ENCODE measurements at places on chromosomes 6 and 20.
A peak's percentile ranks its signal among the peaks of the same experiment; 100 is the strongest.

DNA sequence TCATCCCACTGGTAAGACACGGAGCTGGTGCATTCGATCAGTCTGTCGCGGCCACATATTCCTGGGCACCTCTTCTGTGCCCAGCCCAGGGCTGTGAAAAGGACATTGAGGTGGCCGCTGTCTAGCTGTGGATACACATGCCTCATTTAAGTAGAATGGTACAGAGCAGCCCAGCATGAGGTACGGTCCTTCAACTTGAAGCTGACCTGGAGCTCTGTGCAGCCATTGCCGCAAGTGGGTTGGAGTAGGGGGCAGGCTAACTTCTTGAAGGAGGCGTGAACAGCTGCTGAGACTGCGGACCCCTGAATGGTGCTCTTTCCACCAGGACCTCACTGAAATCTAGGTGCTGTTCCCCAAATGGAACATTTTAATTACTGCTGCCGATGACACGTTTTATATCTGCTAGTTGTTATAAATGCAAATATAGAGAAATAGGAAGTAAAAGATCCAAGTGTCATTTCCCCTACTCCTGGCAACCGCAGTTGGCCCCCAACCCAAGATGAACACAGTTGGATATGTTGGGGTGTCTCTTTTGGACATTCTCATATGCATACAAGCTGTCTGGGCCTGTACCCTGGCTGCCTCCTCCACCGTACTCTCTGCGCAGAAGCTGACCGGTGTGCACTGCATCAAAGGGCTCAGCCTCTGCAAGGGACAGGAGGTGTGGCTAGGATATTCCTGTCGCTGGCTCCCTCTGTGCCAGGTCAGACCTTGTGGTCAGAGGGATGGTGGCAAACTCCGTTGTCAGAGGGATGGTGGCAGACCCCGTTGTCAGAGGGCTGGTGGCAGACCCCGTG is 86.1 kb downstream of the CDC5L start:
- no peak for DNase-seq

GRCh38 chr6:166430269-166430668 is 47.5 kb upstream of the MPC1 start:
- no peak for DNase-seq

DNA sequence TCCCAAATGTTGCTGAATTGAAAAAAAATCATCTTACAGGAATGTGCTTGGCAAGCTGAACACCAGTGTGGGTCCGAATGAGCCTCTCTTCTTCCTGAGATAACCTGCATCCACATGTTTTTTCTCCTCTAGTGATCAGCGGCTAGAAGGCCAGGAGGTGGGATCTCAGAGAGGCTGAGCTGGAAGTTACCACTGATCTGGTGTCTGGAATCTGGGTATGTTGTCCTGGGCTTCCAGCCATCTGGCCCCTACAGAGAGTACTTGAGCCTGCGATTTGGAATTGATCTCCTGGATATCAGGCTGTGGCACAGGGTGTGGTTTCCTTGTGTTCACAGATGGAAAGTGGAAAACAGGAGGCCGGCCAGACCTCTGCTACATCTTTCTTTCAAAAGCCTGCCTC is 35.9 kb downstream of the SULF2 start:
- no peak for DNase-seq

DNA sequence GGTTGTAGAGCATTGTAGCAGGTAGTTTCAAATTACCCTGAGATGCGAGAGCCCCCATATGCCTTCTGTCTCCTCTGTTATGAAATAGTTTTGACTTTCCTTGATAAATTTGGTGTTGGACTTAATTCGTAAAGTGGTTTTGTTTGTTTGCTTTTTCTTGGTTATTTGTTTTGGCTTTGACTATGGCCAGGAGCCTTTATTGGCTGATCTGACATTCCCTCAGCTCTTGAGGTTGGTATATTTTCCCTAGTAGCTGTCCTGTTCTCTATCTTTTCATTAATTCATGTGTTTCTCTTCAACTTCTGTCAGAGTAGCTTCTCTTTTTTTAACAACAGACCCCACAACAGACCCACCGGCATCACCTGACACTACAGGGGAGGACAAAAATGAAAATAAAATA is 457.4 kb upstream of the MANEA start:
- DNase-seq, result no peak

- peak; percentile 31 for DNase-seq
These were observed 25.8 kb downstream of the BHLHE23 start for GRCh38 chr20:62980970-62981369.

GRCh38 chr6:41622206-41622988 is 15.9 kb upstream of the MDFI start:
- no peak for DNase-seq

GRCh38 chr20:21048841-21049273 is 57.3 kb downstream of the LINC00237 start:
- DNase-seq, result peak; percentile 20

- no peak for DNase-seq
These were observed 34.7 kb upstream of the FAM8A1 start for GRCh38 chr6:17565399-17565798.

DNA sequence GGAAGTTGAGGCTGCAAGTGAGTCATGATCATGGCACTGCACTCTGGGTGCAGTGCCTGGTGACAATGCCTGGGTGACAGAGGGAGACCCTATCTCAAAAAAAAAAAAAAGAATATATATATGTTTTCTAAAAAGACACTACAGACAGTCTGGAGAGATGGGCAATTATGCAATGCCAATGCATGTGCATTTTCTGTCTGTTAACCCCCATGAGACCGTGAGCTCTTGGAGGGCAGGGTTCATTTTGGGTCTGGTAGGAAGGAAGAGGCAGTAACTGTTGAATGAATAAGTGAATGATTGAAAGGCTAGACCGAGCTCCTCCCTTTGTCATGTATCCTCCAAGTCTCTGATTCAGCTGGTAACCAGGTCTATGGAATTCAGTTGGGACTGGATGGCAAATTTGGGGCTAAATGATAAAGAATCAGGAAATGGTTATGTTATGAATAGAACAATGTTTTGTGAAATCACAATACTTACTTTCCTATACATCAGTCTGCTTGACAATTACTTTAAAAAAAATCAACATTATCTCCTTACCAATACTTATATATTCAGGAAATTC is 5.6 kb upstream of the BLCAP start:
- DNase-seq, result no peak

DNA sequence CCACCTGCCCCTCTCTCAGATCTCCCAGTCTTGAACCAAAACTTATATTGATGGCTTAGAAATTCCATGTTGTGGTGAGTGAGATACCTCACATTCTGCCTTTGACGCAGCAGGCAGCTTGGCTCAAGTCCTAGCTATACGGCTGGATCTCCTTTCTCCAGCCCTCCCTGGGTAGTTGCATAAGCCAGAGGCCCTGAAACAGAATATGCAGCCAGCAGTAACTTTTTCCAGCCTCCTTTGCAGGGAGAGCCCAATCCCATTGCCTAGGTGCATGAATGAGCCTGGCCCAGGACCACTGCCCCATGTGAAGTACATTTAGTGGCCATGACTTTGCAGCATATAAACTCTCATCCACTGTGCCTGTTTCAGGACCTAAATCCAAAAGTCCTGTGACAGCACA is 202.2 kb upstream of the CDYL start:
- peak; percentile 13 for DNase-seq

GRCh38 chr6:13116155-13116554 is 212.2 kb downstream of the TBC1D7 start:
- DNase-seq, result no peak

DNA sequence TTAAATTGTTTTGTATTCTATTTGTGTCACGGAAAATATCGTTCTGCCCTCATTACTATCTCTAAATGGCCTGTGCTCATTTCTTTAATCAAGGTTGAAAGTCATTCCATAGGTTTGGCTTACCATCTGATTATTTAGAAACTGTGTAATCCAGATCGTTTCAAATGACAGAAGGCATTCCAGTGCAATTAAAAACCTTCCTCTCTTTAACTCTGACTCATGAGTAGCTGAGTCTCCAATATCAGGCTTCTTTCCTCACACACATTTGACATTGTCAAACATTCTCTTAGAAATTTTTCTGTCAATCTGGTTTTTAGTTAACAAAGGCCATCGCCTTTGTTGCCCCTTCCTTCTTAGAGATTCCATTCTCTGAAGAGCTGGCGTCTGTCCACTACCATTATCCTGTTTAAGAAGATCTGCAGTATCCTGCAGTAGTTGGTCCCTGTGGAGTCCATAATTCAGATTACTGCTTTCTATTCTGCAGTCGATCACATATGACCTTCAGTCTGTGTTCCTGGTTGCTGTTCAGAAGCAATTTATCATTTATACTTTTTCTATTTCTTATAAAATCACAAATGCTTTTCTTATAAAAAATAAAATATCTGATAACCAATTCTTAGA is 3.9 kb upstream of the TRDN start:
- DNase-seq, result no peak

GRCh38 chr6:112243861-112244827 is 10.2 kb downstream of the LAMA4 start:
- no peak for DNase-seq

- no peak for DNase-seq
These were observed 19.1 kb upstream of the BNIP5 start for GRCh38 chr6:36355819-36356218.

DNA sequence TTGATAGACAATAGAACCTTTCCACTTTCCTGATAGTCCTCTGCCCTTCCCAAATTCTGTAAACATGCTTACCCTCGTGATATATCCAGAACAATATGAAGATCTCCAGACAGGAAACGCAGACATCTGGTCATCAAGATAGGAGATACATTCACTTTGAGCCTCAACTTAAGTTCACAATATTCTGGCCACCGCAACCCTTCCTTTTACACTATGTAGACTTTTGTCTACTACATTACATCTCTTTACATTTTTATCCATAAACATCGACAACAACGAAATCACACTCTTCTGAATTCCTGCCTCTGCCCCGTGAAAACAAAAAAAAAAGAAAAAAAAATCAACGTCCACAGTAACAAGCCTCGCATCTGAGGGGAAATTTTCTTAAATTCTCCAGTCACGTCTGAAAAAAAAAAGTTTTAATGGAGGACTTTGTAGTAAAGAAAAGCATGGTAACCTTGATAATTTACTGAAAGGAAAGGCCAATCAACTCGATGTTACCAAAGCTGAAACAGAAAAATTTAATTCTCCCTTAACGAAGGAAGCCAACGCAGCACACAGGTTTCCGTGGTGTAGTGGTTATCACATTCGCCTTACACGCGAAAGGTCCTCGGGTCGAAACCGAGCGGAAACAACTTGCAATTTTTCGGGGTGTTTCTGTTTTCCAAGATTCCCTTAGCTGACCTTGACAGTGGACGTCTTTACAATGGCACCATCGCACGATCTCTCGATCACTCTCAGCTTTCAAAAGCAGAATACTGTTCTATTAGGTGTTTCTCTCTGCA is 21.8 kb downstream of the POM121L2 start:
- no peak for DNase-seq

GRCh38 chr6:165571068-165571682 is 91.9 kb downstream of the PDE10A start:
- DNase-seq, result peak; percentile 7

- peak; percentile 89 for DNase-seq
These were observed 28.5 kb upstream of the DTNBP1 start for GRCh38 chr6:15691250-15691869.

DNA sequence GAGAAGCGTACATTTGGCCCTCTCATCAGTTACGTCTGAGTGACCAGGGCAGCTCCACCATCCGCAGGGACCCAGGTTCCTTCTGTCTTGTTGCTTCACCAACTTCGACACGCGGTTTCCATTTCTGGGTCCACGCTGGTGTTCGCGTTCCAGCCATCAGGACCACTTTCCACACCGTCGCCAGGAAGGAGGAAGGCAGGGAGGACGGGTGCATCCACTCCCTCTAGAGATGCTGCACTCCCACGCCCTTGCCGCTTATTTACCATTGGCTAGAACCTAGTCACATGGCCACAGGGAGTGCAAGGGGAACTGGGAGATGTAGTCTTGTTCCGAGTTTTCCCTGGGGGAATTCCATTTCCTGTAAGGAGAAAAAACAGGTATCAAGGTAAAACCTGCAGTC is 33.2 kb upstream of the SNX9 start:
- DNase-seq, result no peak

- peak; percentile 68 for DNase-seq
These were observed 42.1 kb upstream of the BTN3A2 start for GRCh38 chr6:26322645-26323482.

DNA sequence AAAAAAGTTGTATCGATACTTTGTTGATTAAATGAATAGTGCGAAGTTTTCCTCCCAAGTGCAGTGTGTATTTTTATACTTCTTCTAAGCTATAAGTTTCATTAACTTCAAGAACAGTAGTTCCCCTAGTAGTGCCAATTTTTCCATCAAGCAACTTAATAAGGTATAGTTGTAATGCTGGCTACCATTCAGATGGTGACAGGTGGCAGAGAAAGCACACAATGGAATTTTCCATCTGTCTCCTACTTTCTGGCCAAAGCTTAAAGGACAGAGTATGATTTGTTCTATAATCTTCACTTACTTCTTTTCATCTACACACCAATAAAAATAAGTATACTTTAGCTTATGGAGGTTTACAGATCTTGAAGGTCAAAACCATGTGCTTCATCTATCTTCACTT is 431.1 kb downstream of the NKAIN2 start:
- no peak for DNase-seq

- no peak for DNase-seq
These were observed 392.5 kb downstream of the FRK start for GRCh38 chr6:115668211-115668610.

DNA sequence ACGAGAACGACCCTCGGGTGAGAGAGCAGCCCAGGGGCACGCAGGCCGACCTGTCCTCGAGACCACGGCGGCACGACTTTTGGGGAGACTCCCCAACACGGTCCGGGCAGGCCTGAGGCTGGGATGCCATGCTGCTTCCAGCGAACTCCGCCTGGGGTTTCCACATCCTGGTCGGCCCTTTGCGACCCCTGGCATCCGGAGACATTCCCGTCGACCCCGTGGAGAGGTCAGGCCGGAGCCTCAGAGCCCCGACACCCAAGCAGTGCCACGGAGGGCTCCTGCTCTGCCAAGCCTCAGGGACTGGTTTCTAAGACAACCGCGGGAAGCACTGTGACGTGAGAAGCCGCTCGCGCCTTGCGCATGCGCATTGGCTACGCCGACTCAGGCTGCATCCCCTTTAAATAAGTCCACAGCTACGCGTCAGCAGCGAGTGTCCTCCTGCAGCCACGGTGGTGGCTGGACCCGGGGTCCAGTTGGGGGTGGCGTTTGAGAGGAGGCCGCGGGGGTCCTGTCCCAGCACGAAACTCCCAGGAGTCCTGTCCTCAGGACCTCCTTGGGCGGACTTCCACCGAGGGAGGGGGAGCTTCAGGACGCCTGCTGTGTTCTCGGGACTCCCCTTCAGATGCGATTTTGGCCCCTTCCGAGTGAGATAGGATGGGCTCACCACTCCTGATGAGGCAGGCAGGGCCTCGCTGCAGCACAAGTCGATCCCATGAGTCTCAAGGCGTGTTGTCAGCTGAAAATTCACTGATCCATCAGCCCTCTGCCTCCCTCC is 1089.3 kb upstream of the DEFB115 start:
- no peak for DNase-seq

DNA sequence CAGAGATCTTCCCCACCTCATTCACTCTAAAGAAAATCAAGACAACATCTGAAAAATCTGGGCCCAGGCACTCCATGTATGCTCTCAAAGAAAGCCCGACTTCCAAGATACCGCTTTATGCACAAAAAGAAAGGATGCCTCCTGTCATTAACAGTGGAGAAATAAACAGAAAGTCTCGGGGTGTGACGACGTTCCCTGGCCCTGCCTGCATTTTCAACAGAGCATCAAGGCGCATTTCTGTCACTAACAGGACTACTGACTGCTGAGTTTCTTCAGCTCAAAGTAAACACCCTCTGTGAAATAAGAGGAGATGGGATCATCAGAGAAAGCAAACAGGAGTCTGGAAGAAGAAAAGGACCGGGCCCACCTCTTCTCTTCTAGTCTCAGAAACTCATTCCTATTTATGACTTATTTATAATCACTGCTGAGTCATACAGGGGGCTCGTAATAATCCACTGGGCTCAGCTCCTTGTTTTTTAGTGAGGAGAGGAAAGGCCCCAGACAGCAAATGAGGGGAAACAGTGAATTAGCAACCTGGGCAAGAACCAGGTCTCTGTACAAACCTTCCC is 99.7 kb downstream of the ZMYND8 start:
- DNase-seq, result no peak
